ENCODE measurements at places on chromosomes 5 and 9. TPM values are rescaled to one million over a fixed set of nuclear protein-coding genes. Genes with fewer than 3 reads are reported as not detected.

- H3K36me3 ChIP-seq, result no peaks in the 10 kb centered on the region
- DNase-seq, result no peak
- H3K27me3 ChIP-seq, result peaks cover 31% of the 10 kb centered on the region
- no peak overlapping the region for H3K4me3 ChIP-seq
- no peak overlapping the region for H3K27ac ChIP-seq
Observed at GRCh38 chr5:73104326-73104725, 16.0 kb upstream of the TMEM171 start.

GRCh38 chr5:6761333-6761732, 48.1 kb downstream of the TENT4A start:
- H3K4me3 ChIP-seq, result no peak overlapping the region
- H3K4me1 ChIP-seq, result peaks cover 3% of the 10 kb centered on the region
- no peaks in the 10 kb centered on the region for H3K27me3 ChIP-seq
- no peak for DNase-seq
- H3K36me3 ChIP-seq, result no peaks in the 10 kb centered on the region

TEK gene
- total RNA-seq, result not detected

SNX30 gene
- total RNA-seq, result 7.7 TPM

- H3K36me3 ChIP-seq, result peaks cover 5% of the 10 kb centered on the region
- DNase-seq, result no peak
- no peaks in the 10 kb centered on the region for H3K4me1 ChIP-seq
- H3K4me3 ChIP-seq, result no peak overlapping the region
Observed at GRCh38 chr5:155079698-155080097, 66.1 kb downstream of the KIF4B start.

TPPP gene
- 35.4 TPM for total RNA-seq

DNA sequence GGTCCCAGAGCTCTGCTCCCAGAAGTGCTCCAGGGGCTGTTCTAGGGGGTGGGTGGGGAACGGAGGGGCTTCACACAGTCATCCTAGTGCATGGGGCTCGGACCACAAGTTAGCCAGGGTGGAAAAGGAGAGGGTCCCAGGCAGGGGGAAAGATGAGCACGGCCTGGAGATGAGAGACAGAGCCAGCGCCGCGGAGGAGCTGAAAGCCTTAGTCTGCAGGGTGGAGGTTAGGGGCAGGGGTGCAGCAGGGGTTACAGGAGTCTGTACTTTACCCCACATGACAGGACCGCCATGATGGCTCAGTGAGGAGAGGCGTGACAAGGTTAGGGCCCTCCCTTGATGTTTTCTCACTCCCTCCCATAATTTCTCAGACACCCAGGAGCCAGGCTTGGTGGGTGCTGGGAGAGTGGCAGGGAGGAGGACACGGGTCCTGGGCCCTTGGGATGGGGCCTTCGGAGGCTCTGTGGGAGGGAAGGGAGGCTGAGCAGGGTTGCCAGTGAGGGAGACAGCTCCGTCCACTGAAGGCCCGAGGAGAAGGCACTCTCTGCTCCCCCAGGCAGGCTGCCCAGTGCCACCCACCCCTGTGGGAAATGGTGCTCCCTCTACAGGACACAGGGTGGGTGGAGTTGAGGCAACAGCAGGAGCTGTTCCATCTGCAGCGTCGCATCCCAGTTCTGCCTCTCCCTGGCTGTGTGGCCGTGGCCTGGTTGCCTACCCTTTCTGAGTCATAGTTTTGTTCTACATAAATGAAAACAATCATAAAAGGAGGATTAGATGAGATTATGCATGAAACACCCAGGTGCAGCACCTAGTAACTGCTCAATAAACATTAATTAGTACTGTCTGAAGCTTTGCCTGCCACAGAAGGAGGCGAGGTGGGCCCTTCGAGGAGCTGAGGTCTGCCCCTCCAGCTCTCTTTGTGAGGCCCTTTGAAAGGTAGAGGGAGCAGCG, 66.2 kb downstream of the NDST1 start:
- H3K36me3 ChIP-seq, result no peaks in the 10 kb centered on the region
- H3K4me1 ChIP-seq, result peaks cover 2% of the 10 kb centered on the region
- no peak overlapping the region for H3K4me3 ChIP-seq

DNA sequence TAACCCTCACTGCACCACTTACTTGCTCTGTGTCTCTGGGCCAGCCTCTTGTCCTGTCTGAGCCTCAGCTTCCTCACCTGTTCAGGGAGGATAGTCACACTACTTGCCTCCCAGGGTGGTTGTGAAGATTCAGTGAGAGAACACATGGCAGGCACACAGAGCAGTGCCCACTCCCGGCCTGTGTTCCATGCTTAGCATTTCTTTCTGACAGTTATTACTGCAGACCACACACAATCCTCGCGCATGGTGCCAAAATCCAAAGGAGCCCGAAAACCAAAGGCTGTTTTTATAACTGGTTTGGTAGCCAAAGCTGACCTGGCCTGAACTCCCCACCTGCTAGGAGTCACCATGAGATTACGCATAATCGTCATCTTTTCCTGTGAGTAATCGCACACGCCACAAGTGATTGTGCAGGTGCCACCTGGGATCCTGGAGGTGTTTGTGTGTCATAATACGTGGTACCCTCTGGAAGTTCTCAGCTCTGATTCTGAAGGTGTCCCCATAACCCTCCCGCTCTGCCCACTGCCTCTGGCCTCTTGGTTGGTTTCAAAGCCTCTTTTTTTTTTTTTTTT, 84.6 kb upstream of the FBXW11 start:
- no peak for DNase-seq
- peaks cover 7% of the 10 kb centered on the region for H3K36me3 ChIP-seq
- H3K4me1 ChIP-seq, result peaks cover 11% of the 10 kb centered on the region
- no peak overlapping the region for H3K4me3 ChIP-seq

GRCh38 chr5:115435065-115435777, 109.4 kb downstream of the FEM1C start:
- peaks cover 34% of the 10 kb centered on the region for H3K27me3 ChIP-seq
- no peak overlapping the region for H3K4me3 ChIP-seq
- no peaks in the 10 kb centered on the region for H3K4me1 ChIP-seq
- no peaks in the 10 kb centered on the region for H3K36me3 ChIP-seq
- no peak overlapping the region for H3K27ac ChIP-seq

SPINK1 gene
- total RNA-seq, result not detected

DNA sequence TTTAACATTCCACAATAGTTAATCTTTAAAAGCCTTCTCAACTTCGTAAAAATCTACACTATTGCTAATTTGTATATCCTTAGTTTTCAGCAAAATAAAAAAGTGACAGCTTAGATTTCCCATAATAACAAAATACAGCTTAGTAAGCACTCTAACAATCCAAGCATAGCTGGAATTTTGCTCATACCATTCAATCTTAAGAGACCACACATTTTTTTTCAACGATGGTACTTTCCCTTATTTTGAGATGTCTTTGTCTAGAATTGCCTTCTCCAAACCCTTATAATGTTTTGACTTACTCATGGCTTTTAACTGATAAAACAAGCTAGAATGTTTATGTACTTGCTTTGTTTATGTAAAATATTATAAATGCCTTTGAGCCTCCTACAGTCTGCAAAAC, 65.6 kb downstream of the HOMER1 start:
- H3K4me1 ChIP-seq, result no peaks in the 10 kb centered on the region
- no peak overlapping the region for H3K27ac ChIP-seq
- no peaks in the 10 kb centered on the region for H3K36me3 ChIP-seq
- peaks cover 11% of the 10 kb centered on the region for H3K27me3 ChIP-seq

CACNA1B gene
- 0.22 TPM for total RNA-seq

GRCh38 chr9:113503613-113504211, 40.2 kb downstream of the RGS3 start:
- H3K27ac ChIP-seq, result no peak overlapping the region
- H3K27me3 ChIP-seq, result no peaks in the 10 kb centered on the region
- no peak overlapping the region for H3K4me3 ChIP-seq
- DNase-seq, result no peak
- H3K4me1 ChIP-seq, result peaks cover 13% of the 10 kb centered on the region
- H3K36me3 ChIP-seq, result peaks cover 2% of the 10 kb centered on the region

- H3K36me3 ChIP-seq, result peaks cover 7% of the 10 kb centered on the region
- H3K4me3 ChIP-seq, result no peak overlapping the region
- no peak overlapping the region for H3K27ac ChIP-seq
- H3K4me1 ChIP-seq, result peaks cover 6% of the 10 kb centered on the region
- H3K27me3 ChIP-seq, result peaks cover 73% of the 10 kb centered on the region
Observed at GRCh38 chr9:91771027-91771426, 179.0 kb downstream of the ROR2 start.

RASGRF2 gene
- total RNA-seq, result 32.3 TPM

- no peak overlapping the region for H3K27ac ChIP-seq
- no peak for DNase-seq
- no peaks in the 10 kb centered on the region for H3K36me3 ChIP-seq
- no peaks in the 10 kb centered on the region for H3K27me3 ChIP-seq
- H3K4me3 ChIP-seq, result no peak overlapping the region
- no peaks in the 10 kb centered on the region for H3K4me1 ChIP-seq
Observed at GRCh38 chr5:8068078-8068477, 199.1 kb downstream of the MTRR start.

DNA sequence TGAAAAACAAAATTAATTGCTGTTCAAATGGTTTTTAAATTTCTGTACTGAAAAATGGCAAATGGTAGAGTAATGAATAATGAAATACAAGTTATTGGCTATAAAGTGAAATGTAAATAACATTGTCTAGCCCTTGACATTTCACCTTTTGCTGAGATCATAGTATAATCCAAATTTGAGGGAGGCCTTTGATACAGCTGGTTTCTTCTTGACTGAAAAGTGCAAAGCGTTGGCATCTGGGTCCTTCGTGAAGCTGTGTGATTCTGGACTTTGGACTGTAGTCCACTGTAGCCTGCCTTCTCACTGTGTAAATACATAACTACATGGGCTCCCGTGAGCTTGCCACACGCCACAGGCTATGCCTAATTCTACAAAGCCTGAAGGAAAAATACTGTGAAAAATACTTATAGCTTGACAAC, 52.3 kb downstream of the ARHGEF28 start:
- no peak overlapping the region for H3K27ac ChIP-seq
- no peak for DNase-seq
- H3K36me3 ChIP-seq, result no peaks in the 10 kb centered on the region
- H3K4me1 ChIP-seq, result no peaks in the 10 kb centered on the region
- H3K4me3 ChIP-seq, result no peak overlapping the region

All from T-helper 17 cell (primary cell).